ENCODE measurements at places on chromosomes 11 and 22. TPM values are rescaled to one million over a fixed set of nuclear protein-coding genes. Genes with fewer than 3 reads are reported as not detected.

GRCh38 chr11:22666325-22666687 lies at the start of gene GAS2:
GAS2 (plus strand) TSS chr11:22666611; CDS start chr11:22674870, 8,259 bp downstream.
- DNase-seq, result no peak

The CELSR1 gene
- 19.6 TPM for total RNA-seq

DNA sequence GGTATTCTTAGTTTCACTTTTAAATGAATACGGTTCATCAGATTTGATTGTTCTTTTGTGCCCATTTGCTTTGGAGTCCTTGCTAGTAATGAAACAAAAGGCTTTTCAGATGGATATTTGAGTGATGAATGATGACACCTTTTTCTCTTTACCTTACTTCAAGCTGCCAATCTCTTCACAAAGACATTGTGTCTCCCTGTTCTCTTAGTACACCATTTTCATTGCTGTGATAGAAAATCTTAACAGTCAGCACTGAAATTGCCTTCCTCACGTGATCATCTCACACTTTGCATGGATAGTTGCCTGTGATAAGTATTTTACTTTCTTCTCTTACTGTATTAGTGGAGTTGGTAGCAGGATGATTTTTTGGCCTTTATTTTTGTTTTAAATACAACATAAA lies 396.6 kb downstream of the NELL1 start:
- DNase-seq, result no peak

- DNase-seq, result peak; percentile 98
Measured at GRCh38 chr11:73866586-73866996, 10.1 kb downstream of the COA4 start.

The MCAM gene
- total RNA-seq, result 42.9 TPM

Measured in A172 (cell line).